ENCODE measurements at places on chromosomes 16 and 17. TPM values are rescaled to one million over a fixed set of nuclear protein-coding genes. Genes with fewer than 3 reads are reported as not detected.

Gene CBX8
- total RNA-seq, result 2.1 TPM

DNA sequence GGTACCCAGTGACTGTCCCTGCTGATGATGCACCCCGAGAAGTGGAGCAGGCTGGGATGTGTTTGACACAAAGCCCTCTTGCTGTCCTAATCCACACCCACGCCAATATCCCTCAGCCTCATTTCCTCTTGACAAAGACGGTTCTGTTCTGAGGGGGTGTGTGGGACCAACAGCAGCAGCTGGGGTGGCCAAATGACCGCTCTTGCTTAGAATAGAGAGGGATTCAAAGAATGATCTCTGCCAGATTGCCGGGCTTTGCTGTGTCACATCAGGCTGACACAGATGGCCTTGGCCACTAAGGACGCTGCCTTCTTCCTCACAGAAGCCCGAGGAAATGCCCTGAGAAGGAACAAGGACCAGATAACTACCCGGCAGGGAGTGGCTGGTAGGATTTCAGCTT lies 250.7 kb downstream of the NTN1 start:
- H3K36me3 ChIP-seq, result no peaks in the 10 kb centered on the region
- no peak overlapping the region for H3K27ac ChIP-seq
- H3K4me1 ChIP-seq, result peaks cover 7% of the 10 kb centered on the region
- no peak for DNase-seq
- no peak overlapping the region for H3K4me3 ChIP-seq

GRCh38 chr17:51802544-51802943 lies 356.0 kb downstream of the CA10 start:
- H3K27ac ChIP-seq, result no peak overlapping the region
- H3K27me3 ChIP-seq, result peaks cover 4% of the 10 kb centered on the region
- H3K4me3 ChIP-seq, result no peak overlapping the region
- peaks cover 58% of the 10 kb centered on the region for H3K36me3 ChIP-seq
- no peak for DNase-seq
- no peaks in the 10 kb centered on the region for H3K4me1 ChIP-seq

Gene ENPP7
- total RNA-seq, result 0.11 TPM

Measured in WTC11 (cell line).